IMR-90 (cell line): ENCODE measurements at places on chromosomes 2 and 18. TPM values are rescaled to one million over a fixed set of nuclear protein-coding genes. Genes with fewer than 3 reads are reported as not detected.

DNA sequence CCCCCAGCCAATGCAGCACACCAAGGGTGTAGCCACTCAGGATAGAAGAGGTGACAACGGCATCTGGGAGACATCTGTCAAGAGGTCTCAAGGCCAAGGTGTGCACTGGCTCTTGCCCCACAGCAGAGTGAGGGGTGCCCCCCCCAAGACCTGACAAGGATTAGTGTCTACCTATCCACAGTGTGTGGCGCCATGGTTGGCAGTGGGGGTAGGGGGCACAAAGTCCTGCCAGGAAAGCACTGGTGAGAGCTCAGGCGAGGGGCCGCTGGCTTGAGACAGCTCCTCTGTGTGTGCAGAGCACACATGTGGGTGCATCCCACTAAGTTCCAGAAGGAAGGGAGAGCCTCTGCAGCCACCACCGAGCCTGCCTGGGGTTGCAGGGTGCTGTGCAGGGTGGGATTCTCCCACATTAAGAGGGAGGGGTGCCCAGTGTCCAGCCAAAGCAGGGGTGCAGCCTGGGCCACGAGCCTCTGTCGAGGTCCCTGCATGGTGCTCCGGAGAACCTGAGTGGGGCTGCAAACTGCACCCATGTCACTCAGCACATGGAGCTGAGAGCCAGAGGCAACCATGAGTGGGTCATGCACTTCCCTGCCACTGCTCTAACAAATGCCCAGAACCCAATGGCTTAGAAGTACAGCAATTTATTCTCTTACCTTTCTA, 311.2 kb upstream of the HDAC4 start:
- H3K36me3 ChIP-seq: no peaks in the 10 kb centered on the region
- no peak overlapping the region for H3K4me3 ChIP-seq
- no peak overlapping the region for H3K27ac ChIP-seq
- H3K4me1 ChIP-seq: no peaks in the 10 kb centered on the region

The KIF1A gene
- total RNA-seq: under 0.01 TPM in 1 of 2 replicates, not detected in the other

GRCh38 chr2:85780316-85781012, 26.7 kb downstream of the ATOH8 start:
- no peak overlapping the region for H3K4me3 ChIP-seq
- H3K27me3 ChIP-seq: no peaks in the 10 kb centered on the region
- peaks cover 2% of the 10 kb centered on the region; the same call in 1 of the 2 replicates for H3K4me1 ChIP-seq
- H3K27ac ChIP-seq: no peak overlapping the region
- DNase-seq: no peak
- peaks cover 31% of the 10 kb centered on the region for H3K36me3 ChIP-seq

GRCh38 chr18:26460449-26461091, 87.8 kb downstream of the KCTD1 start:
- no peaks in the 10 kb centered on the region for H3K27me3 ChIP-seq
- DNase-seq: peak; percentile 38
- no peak overlapping the region for H3K4me3 ChIP-seq
- H3K36me3 ChIP-seq: peaks cover 7% of the 10 kb centered on the region
- peaks cover 9% of the 10 kb centered on the region for H3K4me1 ChIP-seq

DNA sequence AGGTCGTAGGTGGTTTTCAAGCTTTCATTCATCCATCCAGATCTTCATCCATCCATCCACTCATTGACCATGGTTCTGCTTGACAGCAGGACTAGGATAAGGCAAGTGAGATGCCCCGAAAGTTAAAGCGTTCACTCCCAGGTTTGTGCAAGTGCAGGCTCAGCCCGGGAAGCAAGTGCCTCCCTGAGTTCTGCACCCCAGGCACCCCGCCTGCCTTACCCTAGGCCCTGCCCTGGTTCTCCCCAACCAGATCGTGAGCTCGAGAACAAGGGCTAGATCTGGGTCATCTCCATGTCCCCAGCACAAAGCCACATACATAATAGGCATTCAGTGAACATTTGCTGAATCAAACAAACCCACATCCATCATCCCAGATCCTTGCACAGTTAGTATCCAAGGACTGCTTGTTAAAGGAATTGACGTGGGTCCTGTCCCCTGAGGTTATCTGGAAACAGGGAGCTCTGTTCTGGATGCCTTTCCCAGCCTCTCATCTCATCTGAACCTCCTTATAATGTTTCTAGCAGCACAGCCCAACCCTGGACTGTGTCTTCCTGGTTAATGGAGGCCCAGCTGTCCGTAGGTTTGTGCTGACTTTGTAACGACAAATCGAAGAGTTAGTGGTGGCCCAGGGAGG, 116.1 kb upstream of the GPC1 start:
- H3K27ac ChIP-seq: no peak overlapping the region
- no peak overlapping the region for H3K4me3 ChIP-seq
- H3K4me1 ChIP-seq: peaks cover 11% of the 10 kb centered on the region
- peak; percentile 21 for DNase-seq
- no peaks in the 10 kb centered on the region for H3K27me3 ChIP-seq
- H3K36me3 ChIP-seq: no peaks in the 10 kb centered on the region

DNA sequence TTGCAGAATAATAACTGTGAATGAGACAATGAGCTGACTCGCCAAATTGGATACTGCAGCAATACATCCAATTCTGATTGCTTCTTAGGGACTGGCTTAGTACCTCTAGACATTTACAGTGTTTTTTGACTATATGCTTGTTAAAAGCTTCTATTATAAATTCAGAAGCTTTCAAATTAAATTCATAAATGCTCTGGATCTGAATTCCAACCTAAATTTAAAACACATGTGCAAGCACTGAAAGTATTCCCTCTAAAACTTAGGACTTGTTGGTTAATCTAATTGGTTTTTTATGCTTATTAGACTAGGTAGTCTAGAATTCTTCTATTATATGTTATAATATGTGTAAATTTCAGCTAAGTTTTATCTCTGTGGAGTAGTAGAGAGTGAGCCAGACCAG, 306.9 kb downstream of the CPS1 start:
- DNase-seq: no peak
- H3K27ac ChIP-seq: no peak overlapping the region
- no peaks in the 10 kb centered on the region for H3K36me3 ChIP-seq
- H3K4me1 ChIP-seq: no peaks in the 10 kb centered on the region
